ENCODE measurements at places on chromosomes 13 and 19.

DNA sequence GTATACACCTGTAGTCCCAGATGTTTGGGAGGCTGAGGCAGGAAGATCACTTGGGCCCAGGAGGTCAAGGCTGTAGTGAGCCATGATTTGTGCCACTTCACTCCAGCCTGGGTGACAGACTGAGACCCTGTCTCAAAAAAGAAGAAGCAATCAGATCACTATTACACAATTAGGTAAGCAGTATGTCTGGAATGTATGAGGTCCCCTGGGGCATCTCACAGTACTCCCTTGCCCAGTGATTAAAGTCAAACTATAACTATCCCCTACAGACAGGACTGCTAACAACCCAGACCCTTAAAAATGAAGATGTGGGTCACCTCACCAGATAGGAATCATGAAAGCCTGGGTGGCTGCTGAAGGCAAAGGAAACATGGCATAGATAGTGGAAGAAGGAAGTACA, 9.4 kb upstream of the PAN3 start:
- no peak for DNase-seq

DNA sequence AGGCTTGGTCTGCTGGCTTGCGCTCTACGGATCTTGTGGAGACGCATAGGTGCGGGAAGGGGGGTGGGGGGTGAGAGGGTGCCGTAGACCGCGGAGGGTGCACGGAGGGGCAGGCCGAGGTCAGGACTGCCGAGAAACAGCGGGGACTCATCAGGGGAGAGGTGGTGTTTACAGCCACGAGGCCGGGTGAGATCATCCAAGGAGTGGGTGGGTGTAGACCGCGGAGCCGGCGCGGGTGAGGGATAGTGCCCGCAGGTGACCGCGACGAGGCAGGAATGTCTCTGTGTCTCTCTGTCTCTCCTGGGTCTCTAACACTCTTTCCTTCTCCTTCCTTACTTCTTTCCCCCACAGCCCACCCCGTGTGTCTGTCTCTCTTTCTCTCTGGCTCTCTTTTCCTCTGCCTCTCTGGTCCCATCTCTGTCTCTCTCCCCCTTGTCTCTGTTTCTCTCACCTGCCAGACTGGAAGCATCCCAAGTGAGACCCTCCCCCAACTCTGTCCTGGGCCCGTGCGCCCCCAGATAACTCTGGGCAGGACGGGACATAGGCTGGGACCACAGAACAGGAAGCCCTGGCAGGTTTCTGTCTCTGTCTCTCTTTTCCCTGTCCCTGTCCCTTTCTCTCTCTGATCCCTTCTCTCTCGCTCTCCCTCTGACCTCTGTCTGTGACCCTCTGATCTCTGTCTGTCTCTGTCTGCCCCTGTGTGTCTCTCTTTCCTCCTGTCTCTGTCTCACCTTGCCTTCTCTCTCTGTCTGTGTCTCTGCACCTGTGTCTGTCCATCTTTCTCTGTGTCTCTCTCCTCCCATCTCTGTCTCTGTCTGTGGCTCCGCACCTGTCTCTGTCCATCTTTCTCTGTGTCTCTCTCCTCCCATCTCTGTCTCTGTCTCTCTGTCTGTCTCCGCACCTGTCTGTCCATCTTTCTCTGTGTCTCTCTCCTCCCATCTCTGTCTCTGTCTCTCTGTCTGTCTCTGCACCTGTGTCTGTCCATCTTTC, 1.8 kb upstream of the KLK4 start:
- DNase-seq = no peak

DNA sequence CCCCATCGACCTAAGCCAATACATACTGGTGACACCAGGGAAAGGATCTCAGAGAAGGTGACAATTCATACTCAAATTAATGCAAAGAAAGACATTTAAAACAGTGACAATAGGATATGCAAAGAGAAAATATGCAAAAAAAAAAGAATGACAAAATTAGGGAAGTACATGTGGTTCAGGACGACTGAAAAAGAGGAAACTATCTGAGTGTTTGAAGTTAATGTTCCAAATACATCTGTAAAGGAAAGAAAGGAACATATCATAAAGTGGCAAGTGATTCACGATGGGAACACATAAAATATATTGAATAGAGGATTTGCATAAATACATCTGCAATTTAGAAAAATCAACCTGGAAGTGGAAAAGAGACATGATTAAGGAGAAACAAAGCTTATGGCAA, 441.4 kb downstream of the SLITRK5 start:
- DNase-seq = no peak

DNA sequence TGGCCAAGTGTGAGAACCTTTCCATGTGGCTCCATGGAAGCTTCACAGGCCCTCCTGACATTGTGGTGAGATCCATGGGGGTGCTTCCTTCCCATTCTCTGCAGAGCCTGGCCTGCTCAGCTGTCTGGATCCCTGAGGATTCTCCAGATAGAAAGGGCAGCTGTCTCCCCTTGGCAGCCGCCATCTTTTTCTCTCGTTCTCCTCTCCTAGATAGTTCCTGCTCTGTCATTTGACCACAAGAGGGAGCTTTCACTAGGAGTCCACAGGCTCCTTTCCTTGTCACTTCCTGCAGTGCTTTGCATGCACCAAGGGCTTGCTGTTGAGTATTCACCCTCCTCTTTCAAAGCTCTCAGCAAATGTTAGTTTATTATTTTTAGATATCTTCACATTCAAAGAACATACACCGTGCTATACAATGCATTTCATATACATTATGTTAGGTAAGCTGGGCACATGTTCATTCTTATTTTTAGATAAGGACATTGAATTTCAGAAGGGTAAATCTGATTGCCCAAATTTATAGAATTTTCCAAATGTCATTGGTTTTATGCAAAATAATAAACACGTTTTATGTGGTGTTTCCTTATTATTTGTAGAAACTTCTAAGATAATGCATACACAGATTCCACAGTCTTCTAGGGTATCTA, 133.2 kb downstream of the FRY start:
- DNase-seq = no peak

GRCh38 chr19:38165335-38165734, 58.7 kb downstream of the DPF1 start:
- no peak for DNase-seq

DNA sequence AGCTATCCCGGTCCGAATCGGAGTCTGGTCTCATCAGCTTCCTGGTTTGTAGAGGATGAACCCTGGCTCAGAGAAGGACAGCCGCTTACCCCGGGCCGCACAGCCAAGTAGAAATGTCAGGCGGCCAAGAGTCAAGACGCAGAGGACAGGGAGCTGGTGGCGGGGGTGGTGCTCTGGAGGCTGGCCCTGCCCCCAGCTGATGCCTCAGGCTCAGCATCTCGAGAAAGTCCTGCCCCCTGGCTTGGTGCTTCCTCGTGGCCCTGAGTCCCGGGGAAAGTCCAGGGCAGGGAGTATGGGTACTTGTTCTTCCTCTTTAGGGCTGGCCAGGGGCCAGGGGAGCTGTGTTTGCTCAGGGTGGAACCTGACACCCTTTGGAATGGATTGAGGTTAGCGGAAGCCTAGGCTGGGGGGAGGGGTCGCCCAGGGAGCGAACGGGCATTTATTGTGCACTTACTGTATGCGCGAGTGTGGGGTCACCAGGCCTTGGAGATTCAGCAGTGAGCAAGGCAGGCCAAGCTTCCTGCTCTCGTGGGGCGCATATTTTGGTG, 2.2 kb downstream of the TJP3 start:
- DNase-seq = no peak

DNA sequence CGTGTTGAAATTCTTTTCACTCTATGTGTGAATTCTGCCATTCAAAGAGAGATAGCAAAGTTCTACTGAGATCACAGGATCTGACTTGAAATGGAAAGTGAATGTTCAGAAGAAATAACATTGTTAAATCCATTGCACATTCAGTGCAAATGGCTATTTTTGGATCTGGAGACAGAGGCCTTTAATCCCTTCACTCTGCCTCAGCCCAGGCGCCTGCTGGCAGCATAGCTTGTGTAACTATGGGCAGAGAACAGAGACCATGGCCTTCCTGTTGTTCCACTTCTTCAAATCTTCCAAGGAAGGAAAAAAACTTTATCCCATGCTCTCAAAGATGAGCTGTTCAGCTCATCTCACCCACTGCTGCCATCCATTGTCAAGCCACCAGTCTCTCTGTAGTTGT, 265.4 kb downstream of the LMO7 start:
- no peak for DNase-seq

DNA sequence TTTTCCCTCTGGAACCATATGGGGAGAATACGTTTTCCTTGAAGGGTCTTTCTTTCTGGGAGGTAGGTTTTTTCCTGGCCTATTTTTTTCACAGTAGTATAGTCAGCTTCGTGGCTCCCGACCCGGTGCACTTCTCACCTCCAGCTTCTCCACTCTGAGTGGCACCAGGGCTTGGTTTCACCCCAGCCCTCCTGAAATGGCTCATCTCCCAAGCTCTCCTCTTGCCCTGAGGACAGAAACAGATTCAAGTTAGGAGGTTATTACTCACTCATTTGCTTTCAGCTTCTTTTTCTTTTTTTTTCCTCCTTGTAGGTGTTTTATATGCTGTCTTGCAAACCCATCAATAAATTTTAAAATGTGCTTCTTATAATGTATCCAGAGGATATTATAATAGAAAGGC, 199.3 kb downstream of the RFC3 start:
- no peak for DNase-seq

- DNase-seq = no peak
Measured at GRCh38 chr19:35373492-35373891, 2.6 kb downstream of the GPR42 start.

GRCh38 chr13:46726347-46726746, 70.6 kb downstream of the ESD start:
- no peak for DNase-seq

DNA sequence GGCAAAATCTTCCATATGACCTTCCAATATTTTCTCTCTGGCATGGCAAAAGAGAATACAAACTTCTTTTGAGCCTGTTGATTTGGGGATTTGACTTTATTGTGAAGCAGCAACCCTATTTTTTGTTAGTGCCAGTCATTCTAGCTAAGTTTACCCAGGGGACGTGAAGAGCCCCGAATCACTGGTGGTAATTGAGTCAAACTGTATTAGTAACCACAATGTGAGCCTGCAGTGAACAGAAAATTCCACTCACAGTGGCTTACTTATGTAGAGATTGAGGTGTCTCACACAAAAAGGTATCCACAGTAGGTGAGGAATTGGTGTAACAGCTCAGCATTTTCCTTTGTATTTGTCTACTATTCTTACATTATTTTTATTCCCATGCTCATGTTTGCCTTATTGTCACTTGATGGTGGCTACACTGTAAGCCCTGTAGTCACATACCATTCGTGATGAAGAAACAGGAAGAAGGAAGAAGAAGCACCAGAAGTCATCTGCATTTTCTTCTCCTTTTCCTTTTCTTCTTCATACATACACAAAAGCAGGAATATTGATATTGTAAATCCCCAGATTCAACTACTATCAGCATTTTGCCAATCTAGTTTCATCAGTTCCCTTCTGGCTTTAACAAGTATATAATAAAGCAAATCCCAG, 33.3 kb upstream of the MYCBP2 start:
- DNase-seq = no peak

Data from activated gamma-delta T cell (primary cell).